ENCODE measurements at places on chromosomes 2 and 18.

DNA sequence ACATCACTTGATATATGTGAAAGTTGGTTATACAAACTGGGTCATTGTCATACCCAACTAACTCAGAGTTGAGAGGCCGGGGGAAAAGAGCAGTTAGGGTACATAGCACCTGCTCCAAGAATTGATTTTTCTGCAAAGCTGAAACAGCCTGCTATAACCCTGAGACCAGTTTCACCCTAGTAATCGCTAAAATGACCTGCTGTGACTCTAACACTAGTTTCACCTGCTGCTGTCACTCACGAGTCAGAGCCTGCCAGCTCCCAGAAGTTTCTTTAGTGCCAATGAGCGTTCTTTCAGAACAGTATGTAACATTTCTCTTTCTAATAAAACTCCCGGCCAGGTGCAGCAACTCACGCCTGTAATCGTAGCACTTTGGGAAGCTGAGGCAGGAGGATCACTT is 28.0 kb downstream of the SRSF7 start:
- DNase-seq = no peak

GRCh38 chr18:6741232-6741663 is 11.7 kb downstream of the ARHGAP28 start:
- no peak for DNase-seq

DNA sequence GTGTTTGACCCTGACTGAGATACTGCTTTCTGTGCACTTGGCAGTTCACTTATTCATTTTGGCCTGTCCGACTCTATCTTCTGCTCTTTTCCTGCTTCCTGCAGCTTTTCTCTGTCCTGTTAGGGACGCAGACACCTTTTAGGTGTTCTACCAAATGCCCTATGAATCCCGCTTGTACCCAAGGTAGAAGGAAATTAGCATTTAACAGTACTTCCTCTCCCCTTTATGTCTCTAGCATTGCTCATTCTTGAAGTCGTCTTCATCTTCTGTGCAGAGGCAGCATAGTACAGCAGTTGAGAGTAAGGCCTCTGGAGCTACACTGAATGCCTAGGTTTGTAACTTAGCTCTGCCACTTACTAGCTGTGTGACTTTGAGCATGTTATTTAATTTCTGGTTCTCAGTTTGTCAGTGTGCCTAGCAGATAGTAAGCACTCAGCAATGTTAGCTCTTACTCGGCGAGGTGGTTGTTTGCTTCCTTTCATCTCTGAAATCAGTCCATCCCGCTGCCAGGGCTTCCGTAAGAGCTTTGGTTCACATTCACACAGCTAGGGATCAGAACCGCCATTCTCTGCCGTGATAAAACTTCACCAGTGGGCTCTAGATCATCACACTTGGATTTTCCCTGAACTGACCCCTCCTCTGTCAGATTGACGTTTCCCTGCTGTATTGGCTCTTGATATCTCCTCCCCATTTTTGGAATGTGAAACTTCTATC is 1.4 kb downstream of the CCT7 start:
- no peak for DNase-seq

DNA sequence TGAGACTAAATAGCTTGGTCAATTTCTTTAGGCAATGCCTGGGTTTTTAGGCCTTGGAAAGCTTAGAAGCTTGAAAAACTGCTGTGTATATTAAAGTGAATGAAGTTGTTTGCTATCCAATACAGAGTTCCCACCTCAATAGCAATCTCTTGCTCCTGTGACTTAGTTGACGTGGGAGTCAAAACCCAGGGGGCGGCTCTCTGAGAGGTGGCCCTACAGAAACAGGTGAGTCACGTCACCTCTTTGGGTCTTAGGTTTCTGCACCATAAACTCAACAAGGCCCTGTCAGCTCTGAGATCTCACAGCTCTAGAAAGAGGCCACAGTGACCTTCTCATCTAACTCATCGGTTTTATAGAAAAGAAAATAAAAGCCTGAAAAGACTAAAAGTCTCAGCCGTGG is 79.6 kb downstream of the ADD2 start:
- no peak for DNase-seq

DNA sequence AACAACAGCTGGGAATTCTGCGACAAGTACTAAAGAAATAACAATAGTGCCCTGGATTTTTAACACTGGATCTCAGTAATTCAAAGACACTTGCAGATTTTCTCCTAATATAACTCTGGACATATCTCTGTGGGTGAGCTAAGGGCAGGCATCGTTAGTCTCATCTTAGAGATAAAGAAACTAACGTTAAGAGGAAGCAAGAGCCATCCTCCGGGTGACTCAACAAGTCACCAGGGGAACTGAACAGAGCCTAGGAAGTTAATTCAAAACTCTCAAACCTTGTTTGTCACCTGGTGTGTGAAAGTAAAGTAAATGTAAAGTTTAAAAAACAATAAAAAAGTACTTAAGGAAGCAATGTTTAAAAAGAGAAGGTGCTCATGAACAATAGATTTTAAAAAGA is 41.6 kb upstream of the NRP2 start:
- peak; percentile 65 for DNase-seq

DNA sequence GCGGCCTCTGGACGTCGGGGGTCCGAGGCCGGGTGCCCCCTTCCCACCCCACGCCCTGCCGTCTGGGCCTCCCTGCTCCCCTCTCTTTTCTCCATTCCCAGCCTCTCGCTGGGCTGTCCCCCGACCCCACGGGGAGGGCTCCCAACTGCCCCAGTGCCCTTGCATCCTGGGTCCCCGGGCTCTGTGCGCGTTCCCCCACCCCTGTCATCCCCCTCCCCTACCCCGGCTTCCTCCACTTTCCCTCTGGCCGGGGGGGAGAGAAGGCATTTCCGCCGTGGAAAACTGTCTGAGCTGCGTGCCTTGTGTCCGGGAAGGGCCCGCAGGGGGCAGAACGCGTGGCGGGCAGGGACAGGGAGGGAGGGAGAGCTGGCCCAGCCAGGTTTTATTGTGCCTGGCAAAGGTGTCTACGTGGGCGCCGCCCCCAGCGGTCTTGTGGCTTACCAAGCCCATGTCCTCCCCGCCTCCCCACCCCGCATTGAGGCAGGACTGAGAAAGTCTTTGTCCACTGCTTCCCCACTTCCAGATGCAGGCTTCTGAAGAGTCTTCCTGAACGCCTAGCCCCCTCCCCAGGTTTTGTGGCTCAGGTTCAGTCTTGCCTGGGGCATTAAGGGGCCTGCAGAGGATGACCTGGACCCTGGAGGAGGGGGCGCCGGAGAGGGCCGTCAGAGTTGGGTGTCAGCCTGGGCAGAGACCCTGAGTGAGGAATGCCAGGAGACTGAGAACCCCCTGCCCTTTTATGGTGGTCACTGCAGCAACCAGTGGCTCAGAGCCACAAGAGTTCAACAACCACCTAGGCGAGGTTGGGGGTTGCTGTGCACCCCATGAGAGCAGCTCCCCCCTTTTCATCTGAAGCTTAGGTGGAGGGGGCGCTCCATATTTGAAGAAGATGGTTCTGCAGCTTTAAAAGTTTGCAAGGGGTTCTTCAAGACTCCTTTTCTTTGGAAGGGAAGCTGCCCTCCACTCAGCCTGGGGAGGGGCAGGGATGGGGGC is 1.3 kb downstream of the ITM2C start:
- DNase-seq = no peak

GRCh38 chr2:88739985-88740600 is 48.6 kb downstream of the RPIA start:
- DNase-seq = peak; percentile 44

Data from inflammatory macrophage treated with lipopolysaccharide for 4 hours (primary cell).